Mucosa of descending colon (tissue), 3 donors: ENCODE measurements at places on chromosomes 5 and 9. TPM values are rescaled to one million over a fixed set of nuclear protein-coding genes. Genes with fewer than 3 reads are reported as not detected.

Gene EMB
- total RNA-seq = 13.7 TPM

Gene SMIM33
- total RNA-seq = 2.8 TPM

Gene C8G
- 10.4 TPM for total RNA-seq

Gene GDNF
- 0.94 TPM for total RNA-seq

GRCh38 chr5:138661991-138662434, 86.8 kb upstream of the HSPA9 start:
- DNase-seq = no peak

DNA sequence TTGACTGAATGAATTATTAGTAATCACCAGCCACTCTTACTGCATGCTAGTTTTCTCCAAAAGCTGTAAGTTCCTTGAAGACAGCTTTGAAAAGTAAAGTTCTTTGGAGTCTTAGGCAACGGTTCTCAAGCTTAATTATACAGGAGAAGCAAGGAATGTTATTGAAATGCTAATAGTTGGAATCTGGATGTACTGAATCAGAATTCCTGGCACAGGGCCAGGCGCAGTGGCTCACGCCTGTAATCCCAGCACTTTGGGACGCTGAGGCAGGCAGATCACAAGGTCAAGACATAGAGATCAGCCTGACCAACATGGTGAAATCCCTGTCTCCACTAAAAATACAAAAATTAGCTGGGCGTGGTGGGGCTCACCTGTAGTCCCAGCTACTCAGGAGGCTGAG, 33.4 kb downstream of the GRIA1 start:
- DNase-seq = no peak
